ENCODE measurements at places on chromosomes 3 and 15. TPM values are rescaled to one million over a fixed set of nuclear protein-coding genes. Genes with fewer than 3 reads are reported as not detected.

- no peak for DNase-seq
Observed at GRCh38 chr3:75737831-75738493, 47.4 kb downstream of the ZNF717 start.

DNA sequence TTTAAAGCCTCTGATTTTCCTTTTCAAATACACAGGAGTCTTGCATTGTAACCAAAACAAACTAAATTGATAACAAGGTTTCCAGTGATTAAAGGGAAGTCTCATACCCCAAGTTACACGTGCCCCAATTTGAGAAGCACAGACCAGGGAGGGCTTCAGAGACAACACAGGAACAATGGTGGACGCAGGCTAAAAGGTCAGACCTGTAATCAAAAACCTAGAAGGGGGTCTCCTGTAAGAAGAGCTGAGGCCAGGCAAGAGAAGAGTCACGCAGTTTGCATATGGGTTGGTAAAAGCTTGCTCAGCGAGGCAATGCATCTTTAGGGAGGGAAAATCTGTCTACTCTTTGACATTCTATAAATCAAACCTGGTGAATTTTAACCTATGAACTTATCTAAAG is 58.6 kb upstream of the MCF2L2 start:
- DNase-seq: no peak

GRCh38 chr15:90883526-90883975 is 753 bp upstream of the FES start:
- DNase-seq: no peak

Gene CASR
- polyA plus RNA-seq: 0.01 TPM

DNA sequence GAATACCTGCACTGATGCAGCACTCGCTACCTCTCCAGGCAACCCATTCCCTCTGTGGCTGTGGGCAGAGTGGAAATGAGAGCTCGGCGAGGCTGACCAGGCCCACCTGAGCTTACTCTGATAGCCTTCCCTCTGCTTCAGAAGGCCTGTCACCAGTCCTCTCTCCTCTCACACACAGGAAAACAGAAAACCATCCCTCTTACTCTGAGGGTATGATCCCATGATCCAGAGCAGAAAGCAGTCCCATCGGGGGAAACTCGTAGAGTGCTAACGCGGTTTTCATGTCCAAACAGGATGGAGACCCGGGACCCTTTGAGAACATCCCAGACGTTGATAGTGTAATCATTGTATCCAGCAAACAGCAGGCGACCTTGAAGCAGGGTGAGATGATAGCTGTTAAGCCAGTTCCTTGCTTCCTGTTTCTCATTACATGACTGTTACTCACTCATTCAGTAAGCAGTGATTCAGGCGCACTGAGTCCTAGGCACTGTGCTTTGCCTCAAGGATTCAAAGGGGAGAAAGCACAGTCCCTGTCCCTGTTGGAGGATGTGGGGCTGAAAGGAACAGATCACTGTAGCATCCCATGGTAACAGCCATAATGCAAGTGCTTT is 11.8 kb upstream of the BCL2L10 start:
- no peak for DNase-seq

Gene ATP13A5
- not detected for polyA plus RNA-seq

GRCh38 chr3:171883257-171883892 is 40.2 kb downstream of the TMEM212 start:
- no peak for DNase-seq

- DNase-seq: no peak
Observed at GRCh38 chr3:144429719-144430121, 458.1 kb downstream of the DIPK2A start.

Gene RTP3
- not detected for polyA plus RNA-seq

GRCh38 chr15:67720556-67721175 is 104.6 kb upstream of the SKOR1 start:
- no peak for DNase-seq

- no peak for DNase-seq
Observed at GRCh38 chr3:186352369-186352768, 9.7 kb downstream of the DGKG start.

Gene RTP1
- not detected for polyA plus RNA-seq

Gene MOBP
- polyA plus RNA-seq: 0.05 TPM

Gene ETV5
- 23.6 TPM for polyA plus RNA-seq

DNA sequence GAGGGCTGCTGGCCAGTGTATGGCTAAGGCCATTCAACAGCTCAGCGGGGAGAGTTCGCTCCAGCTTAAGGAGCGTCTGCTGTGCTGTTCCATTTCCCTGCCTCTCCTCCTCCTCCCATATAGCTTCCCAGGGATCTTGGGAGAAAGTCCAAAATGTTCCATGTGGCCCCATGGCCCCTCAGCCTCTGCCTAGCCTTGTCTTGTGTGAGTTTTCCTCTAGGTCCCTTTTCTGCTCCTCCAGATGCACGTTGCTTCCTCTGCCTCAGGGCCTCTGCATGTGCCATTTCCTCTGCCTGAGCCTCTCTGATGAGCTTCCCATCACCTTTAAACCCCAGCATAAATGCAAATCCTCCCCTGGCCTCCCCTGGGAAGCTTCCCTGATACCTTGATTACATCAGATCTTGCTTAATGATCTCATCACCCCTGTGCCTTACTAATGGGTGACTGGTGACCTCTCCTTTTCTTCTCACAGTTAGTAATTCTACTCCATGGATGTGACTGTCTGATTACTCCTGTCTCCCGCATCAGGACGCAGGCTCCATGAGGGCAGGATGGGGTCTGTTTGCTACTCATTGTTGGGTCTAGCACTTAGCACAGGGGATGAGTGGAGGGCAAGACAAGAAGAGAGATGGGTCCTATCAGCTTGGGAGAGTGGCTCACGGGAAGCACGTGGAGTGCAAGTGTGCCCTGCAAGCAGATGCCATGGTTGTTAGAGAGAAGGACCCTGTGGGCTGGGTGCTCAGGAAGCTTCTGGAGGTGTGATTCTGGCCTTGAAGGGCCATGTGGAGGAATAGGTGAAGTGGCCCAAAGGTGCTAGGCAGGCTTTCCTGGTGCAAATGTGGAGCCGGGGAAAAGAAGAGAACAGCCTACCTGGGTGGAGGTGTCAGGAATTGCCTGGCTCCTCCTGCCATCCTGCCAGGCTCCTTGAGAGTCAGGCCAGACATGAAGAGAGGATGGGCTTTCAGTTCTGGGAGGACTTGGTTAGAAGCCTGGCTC is 23.8 kb downstream of the ITGA11 start:
- no peak for DNase-seq

- DNase-seq: no peak
Observed at GRCh38 chr3:46959161-46959511, 17.4 kb downstream of the CCDC12 start.

GRCh38 chr3:10683106-10683505 is 132.9 kb upstream of the SLC6A11 start:
- DNase-seq: no peak

Gene ZFYVE19
- 16.5 TPM for polyA plus RNA-seq

Gene CAMP
- 0.85 TPM for polyA plus RNA-seq

DNA sequence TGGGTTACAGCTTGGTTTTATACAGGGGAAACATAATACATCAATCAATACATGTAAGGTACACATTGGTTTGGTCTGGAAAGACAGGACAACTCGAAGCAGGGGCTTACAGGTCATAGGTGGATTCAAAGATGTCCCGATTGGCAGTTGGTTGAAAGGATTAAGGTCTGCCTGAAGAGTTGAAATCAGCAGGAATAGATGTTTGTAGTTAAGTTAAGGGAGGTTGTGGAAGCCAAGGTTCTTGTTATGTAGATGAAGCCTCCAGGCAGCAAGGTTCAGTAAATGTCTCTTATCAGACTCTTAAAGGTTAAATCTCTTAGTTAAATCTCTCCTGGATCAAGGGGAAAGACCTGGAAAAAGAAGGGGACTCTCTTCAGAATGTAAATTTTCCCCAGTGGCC is 58.4 kb upstream of the MINAR1 start:
- no peak for DNase-seq

- no peak for DNase-seq
Observed at GRCh38 chr15:91192285-91192684, 92.2 kb downstream of the SV2B start.

DNA sequence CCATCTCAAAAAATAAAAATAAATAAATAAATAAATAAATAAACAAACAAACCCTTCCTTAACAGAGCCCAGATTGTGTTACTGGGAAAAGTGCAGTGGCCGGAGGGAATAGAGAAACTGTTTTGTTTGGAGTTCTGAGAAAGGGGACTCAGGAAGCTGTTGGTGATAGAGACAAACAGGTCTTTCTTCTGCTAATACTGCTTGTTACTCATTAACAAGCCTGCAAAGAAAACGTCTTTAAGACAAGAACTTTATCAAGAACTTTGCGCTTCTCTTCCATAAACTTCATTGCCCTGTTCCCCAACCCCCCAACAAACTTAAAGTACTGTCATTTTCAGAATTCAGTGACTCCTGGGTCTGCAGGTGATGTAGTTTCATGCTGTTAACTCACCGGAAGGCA is 68.8 kb upstream of the GSK3B start:
- no peak for DNase-seq

Gene SUCNR1
- 0.09 TPM for polyA plus RNA-seq

DNA sequence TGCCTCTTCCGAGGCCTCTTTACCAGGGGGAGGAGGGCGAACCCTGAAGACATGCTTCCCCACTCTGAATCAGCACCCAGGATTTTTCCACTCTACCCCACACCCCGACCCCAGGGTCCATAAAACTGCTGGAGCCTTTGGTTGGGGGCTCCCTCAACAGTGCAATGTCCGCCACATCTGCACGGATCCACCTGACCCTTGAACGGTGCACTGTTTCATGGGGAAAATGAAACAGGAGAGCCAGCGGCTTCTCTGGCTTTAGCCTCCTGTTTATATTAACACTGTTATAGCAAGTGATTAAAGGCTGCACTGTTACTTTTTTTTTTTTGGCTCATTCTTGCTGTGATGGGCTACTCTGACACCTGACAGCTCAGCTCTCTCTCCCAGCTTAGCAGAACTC is 124.1 kb upstream of the DLG1 start:
- DNase-seq: no peak

DNA sequence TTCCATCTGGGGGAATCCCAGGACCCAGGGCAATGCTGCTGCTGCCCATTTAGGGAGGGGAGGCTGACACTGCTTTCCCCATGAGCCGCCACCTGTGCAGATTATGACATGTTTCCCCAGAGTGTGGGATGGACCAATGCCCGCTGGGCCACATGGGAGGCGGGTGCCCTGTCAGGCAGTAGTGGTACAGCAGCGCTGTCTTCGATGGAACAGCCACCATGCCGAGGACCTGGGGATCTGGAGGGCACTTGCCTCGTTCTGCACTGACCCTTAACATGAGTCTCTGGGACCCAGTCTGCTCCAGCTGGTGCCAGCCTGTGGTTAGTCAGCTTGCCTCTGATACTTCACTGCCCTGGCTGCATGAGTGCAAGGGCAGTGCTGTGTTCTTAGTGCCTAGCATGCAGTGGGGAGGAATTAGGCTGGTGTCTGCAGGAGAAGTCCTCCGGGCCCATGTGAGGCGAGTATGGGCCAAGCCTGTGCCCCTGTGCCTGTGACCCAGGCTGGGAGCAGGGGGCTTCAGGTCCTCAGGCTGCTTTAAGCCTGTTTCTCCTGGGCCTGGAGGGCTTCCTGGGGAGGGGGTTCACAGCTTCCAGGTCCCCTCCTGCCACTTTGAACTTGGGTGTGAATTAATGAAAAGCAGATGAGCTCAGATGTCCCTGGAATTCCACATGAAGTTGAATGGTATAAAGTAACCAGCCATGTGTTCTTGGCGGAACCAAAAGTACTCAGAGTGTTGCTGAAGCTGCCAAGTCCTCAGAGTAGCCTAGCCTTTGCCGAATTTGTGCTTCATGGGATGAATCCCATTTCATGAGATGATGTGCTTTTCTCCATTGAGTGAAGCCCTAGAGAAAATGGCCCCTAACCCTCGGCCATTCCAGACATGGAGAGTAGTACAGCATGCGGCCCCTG is 22.9 kb downstream of the KLF13 start:
- no peak for DNase-seq

- DNase-seq: peak; percentile 20
Observed at GRCh38 chr3:131072845-131073244, 46.2 kb downstream of the NEK11 start.

Gene TRPM1
- polyA plus RNA-seq: not detected

- no peak for DNase-seq
Observed at GRCh38 chr3:61371123-61371522, 119.9 kb upstream of the FHIT start.

DNA sequence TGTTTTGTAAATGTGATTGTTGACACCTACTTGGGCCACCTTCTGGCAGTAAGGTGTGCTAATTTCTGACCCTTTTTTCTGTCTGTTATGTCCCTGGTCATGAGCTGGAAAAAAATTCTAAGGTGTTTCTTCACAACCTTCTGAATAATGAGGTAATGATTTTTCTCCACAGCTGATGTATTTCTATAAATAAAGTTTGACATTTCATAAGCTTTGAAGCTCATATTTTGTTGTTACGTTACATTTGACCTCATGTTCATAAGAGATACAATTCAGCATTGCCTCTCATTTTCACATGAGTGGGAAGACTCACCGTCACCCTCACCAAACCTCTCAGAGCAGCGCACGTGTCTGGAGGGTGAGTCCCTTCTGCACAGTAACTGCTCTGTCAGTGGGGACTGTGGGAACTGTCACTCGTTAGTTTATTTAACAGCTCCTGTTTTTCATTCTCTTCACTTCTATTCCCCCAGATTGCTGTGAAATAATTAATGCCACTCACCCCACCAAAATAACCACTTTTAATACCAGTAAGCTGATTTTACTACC is 140.9 kb downstream of the PLCL2 start:
- DNase-seq: no peak

DNA sequence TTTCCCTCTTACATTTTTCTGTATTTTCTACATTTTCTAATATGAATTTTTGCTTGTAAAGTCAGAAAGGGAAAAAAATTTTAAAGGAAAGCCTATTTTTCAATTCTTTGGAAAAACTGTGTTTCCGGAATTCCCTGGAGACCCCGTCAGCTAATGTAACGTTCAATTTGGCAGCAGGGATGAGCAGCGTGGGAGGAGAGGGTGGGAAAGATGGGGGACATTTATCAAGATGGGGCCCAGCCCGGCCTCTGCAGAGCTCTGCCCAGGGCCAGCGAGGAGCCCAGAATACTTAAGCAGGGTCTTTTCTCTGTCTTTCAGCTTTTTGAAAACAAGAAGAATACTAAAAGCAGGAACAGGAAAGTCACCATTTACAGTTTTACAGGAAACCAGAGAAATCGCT is 129.0 kb downstream of the LRRK1 start:
- peak; percentile 61 for DNase-seq

Gene DPPA2
- polyA plus RNA-seq: not detected

- no peak for DNase-seq
Observed at GRCh38 chr15:64536244-64536836, 76.0 kb downstream of the ZNF609 start.

Gene DNASE1L3
- 0.57 TPM for polyA plus RNA-seq

- DNase-seq: no peak
Observed at GRCh38 chr15:63010920-63011693, 31.4 kb upstream of the TPM1 start.

GRCh38 chr3:42264399-42265058 is 1.5 kb downstream of the CCK start:
- DNase-seq: no peak

DNA sequence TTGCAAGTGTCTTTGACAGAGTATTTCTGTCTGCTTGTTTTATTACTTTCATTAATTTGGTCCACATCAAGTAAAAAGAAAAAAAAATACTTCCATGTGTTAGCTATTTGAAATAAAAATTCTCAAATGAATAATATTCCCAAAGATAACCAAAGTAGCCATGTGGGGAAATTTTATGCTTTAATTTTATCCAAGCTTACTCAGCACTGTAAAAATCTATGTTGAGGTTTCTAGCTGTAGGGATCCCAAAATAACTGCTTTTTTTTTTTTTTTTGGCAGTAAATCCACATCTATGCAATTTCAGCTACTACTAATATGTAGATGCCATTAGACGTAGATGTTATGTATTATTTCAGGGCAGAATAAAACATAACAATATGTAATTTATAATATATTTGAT is 35.4 kb upstream of the CNTN6 start:
- DNase-seq: no peak

Data from muscle of arm (tissue), 14 donors.